ENCODE measurements at places on chromosomes 7 and 10.

DNA sequence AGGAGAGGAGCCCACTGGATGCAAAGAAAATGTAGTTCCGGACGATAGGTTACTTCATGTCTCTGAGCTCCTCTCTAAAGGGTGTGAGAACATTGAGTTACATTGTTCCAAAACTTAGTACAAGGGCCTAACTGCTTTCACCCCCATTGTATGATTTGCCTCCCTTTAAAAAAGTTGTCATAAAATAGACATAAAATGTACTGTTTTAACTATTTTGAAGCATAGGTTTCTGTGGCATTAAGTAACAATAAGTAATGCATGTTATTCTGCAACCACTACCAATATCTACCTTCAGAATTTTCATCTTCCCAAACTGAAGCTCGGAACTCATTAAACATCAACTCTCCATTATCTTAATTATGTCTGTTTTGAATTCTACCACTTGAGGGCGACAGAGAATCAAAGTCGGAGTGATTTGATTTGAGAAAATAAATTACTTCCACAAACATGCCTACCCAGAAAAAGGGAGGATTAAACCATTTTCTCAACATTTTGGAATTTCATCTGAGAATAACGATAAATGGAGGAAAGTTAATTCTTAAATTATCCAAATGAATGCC is 2.7 kb downstream of the IGFBP1 start:
- DNase-seq, result no peak

GRCh38 chr10:73647875-73648651 is 6.8 kb upstream of the MYOZ1 start:
- DNase-seq, result no peak

DNA sequence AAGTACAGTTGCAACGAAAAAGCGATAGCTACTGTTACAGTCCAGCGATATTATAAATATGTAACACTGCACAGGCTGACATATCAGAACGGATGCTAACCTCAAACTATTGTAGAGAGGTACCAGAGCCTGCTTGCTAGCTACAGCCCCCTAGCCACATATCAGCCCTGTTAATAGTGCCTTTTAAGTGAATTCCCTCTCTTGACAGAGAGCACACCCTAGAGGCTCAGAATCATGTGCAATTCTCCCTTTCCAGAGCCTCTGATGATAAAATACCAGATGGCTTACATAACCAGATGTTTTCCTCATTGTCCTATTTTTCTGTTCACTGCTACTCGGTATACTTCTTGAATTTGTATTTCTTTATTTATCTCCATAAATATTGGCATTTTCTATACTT is 960.7 kb upstream of the CELF2 start:
- DNase-seq, result no peak

- no peak for DNase-seq
Observed at GRCh38 chr7:84697506-84697905, 489.4 kb downstream of the SEMA3D start.

DNA sequence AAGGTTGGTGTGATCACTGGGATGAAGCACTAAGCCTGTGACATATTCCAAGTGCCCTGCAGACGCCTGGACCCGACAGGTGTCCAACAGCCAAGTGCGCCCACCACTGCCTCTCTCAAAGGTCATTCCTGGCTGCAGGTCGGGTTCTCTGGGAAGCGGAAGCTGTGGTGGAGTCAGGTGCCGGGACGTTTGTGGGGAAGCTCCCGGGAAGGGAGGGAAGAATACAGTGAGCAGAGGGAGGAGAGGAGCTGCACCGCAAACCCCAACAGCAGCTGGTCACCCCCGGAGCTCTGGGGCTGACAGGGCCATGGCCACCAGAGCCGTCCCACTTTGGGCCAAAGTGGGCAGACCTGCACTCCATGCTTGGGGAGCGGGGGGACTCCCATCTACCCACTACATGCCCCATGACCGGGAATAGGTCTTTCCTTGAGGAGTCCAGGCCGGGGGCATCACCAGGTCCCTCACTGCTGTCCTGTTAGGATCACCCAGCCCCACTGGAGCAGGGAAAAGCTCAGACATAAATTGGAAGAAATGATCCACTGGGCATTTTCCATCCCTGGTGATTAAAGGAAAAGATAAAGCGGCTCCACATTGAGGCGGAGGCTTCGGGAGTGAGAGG is 84.5 kb upstream of the PPP2R2D start:
- DNase-seq, result no peak

All from activated CD4-positive, CD25-positive, alpha-beta regulatory T cell treated with anti-CD3 and anti-CD28 coated beads, Interleukin-2, amount 50 U/mL, for 16 hours (primary cell).